Glutamatergic neuron (in vitro differentiated cells): ENCODE measurements at places on chromosomes 1 and 21. TPM values are rescaled to one million over a fixed set of nuclear protein-coding genes. Genes with fewer than 3 reads are reported as not detected.

DNA sequence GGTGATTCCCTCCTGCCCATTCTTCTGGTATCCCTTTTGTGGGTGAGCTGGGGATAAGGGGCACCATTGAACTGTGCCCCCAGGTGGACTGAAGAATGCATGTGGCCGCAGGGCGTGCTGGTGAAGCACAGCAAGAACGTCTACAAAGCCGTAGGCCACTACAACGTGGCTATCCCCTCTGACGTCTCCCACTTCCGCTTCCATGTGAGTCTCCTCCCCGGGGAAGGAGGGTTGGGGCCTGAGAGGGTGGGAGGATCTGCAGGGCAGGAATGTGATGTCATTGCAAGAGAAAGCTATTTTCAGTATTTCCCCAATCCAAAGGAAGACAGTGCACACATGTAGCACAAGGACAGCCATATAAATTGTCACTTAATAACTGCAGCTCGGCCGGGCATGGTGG lies 7.5 kb upstream of the KPNA6 start:
- DNase-seq = no peak

- DNase-seq = no peak
These were observed 124.3 kb upstream of the PDE4B start for GRCh38 chr1:65668368-65668767.

The GUCA2B gene
- not detected for total RNA-seq

GRCh38 chr1:45573231-45573804 lies 10.5 kb upstream of the NASP start:
- no peak for DNase-seq

DNA sequence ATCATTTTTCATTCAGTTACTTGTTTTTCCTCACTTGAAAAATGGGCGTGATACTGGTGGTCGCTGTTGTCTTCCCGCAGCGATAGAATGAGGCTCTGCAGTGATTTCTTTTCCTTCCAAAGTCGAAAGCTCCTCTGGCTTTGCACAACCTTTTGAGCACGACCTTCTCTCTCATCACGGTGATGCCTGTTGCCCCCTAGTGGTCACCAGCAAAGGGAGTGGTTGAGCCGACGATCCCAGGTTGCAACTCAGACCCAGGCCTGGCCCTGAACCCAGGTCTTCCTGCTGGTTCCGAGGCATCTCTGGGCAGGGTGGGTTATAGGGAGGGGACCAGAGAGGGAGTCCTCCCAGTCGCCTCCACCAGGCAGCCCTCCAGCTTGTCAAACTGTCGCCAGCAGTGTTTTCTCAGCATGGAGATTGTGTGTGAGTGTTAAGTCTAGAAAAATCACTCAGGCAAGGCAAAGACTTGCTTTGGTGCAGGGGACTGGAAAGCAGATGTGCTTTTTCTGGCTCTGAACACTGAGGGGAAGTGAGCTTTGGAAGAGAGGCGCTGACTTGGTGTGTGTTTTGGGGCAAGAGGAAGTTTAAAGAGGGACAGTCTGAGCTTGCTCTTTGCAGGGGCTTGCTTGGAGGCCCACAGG lies 285.3 kb downstream of the CAMTA1 start:
- peak; percentile 75 for DNase-seq

GRCh38 chr1:16450863-16451481 lies 10.4 kb downstream of the NECAP2 start:
- no peak for DNase-seq
